ENCODE measurements at places on chromosomes 16 and 17. TPM values are rescaled to one million over a fixed set of nuclear protein-coding genes. Genes with fewer than 3 reads are reported as not detected.

- DNase-seq: no peak
Observed at GRCh38 chr17:68182940-68183551, 64.8 kb upstream of the AMZ2 start.

CD68 gene
- total RNA-seq: 12.6 TPM

DNA sequence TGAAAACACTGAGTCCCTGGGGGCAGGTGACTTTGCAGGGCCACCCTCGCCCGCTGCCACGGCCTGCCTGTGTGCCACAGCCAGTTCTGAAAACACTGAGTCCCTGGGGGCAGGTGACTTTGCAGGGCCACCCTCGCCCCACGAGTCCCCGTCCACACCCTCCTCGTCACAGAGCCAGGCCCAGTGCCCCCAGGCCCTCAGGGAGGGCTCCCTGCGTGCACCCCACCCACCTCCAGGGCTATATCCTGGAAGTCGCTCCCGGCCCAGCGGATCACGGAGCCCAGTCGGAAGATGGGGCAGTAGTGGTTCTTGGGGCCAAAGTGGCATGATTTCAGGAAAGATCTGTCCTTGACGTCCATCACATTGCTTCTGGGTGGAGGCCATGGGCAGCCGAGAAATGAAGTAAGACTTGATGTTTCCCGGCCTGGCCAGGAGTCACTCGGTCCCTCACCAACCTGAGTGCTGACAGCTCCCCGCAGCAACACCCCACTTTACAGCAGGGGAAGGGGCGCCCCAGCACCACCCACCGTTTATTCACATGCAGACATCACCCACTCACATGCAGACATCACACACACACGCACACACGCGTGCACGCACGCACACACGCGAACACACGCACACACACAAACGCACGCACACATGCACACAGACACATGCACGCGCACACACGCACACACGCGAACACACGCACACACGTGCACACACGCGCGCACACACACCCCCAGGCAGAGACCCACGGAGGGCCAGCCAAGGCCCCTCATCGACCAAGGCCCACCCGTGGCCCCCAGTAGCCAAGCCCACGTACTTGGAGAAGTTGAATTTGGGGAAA lies 6.5 kb downstream of the P2RX5 start:
- no peak for DNase-seq

GRCh38 chr17:76667786-76668453 lies 24.4 kb upstream of the ST6GALNAC1 start:
- DNase-seq: no peak

DNA sequence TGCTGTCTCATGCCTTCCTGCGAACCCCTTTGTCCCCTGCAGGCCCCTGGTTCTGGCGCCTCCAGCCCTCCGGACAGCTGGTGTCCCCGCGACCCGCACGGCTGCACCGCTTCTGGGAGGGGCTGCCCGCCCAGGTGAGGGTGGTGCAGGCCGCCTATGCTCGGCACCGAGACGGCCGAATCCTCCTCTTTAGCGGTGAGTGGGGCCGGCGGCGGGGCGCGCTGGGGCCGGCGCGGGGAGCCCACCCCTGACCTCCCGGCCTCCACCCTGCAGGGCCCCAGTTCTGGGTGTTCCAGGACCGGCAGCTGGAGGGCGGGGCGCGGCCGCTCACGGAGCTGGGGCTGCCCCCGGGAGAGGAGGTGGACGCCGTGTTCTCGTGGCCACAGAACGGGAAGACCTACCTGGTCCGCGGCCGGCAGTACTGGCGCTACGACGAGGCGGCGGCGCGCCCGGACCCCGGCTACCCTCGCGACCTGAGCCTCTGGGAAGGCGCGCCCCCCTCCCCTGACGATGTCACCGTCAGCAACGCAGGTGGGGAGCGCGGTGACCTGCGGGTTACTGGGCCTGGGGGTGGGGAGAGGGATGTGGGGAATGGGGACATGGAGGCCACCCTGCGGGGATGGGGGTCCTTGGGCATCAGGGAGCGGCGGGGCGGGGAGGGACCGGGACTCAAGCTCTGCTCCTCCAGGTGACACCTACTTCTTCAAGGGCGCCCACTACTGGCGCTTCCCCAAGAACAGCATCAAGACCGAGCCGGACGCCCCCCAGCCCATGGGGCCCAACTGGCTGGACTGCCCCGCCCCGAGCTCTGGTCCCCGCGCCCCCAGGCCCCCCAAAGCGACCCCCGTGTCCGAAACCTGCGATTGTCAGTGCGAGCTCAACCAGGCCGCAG lies 7.1 kb upstream of the IL32 start:
- DNase-seq: no peak

BAIAP3 gene
- 1.1 TPM for total RNA-seq

VMP1 gene
- total RNA-seq: 190 TPM

TP53TG3B gene
- 1.4 TPM for total RNA-seq

GRCh38 chr17:69606142-69606800 lies 191.8 kb downstream of the MAP2K6 start:
- no peak for DNase-seq

DNA sequence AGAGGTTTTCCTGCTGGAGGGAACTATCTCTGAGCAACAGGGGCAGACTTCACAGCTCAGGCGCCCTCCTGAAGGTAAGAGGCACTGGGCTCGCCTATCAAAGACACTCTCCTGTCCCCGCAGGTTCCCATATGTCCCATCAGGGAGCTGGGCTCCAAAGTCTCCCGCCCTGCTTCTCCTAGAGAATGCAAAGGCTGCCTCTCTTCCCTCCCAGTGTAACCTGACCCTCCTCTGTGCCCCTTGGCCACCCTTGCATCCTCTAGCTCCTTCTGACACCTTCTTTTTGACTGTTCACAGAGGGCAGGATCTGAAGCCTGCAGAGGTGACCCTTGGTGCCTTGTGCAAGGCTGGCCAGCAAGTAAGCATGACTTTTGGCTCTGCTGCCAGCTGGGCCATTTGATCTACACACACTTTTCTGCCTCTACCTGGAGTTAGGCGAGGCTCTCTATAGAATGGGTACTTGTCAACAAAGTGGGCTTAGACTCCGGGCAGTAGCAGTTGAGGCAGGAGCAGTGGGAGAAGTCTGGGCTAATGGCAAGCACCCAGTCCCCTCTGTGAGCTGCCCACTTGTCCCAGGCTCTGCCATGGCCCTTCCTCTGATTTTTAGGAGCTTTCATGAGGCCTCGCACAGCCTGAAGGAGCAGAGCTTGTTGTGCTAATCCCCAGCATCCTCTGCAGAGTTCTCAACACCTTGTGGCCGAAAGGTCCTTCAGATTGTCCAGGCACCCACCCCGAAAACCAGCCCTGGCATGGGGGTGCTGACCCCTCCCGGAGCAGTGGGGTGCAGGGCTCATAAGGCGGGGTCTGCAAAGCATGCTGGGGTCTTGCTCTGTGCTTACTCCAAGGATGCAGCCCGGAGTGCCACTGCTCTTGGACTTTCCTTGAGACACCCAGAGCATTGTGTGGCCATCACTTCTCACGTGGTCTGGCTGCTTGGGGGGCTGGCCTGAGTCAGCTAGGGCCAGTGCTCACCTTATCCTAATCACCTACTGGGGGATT lies 122.9 kb downstream of the METRNL start:
- no peak for DNase-seq

CACNG3 gene
- not detected for total RNA-seq

SCIMP gene
- not detected for total RNA-seq
